ENCODE measurements at places on chromosomes 12 and 14.
A peak's percentile ranks its signal among the peaks of the same experiment; 100 is the strongest.

DNA sequence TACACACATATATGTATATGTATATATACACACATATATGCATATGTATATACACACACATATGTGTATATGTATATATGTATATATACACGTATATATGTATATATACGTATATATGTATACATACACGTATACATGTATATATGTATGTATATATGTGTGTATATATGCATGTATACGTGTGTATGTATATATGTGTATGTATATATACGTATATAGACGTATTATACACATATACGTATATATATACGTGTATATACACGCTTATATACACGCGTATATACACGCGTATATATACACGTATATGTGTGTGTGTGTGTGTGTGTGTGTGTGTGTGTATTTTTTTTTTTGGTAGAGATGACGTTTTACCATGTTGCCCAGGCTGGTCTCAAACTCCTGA lies 32.9 kb upstream of the ZNF740 start:
- DNase-seq = no peak

GRCh38 chr14:87863047-87863446 lies 129.9 kb downstream of the GALC start:
- DNase-seq = no peak

- DNase-seq = no peak
These were observed 394.9 kb downstream of the CCDC91 start for GRCh38 chr12:28585146-28585545.

GRCh38 chr12:59155448-59155847 lies 235.1 kb upstream of the LRIG3 start:
- no peak for DNase-seq

GRCh38 chr12:114668151-114668885 lies 15.7 kb downstream of the TBX3 start:
- DNase-seq = peak; percentile 93

GRCh38 chr12:6189028-6189427 lies 11.2 kb upstream of the CD9 start:
- no peak for DNase-seq

All from GM23338 (cell line).